GF-D8 (cell line): ENCODE measurements at places on chromosomes 5 and 9.

GRCh38 chr9:97905228-97905627, 17.1 kb downstream of the TRMO start:
- DNase-seq: no peak

DNA sequence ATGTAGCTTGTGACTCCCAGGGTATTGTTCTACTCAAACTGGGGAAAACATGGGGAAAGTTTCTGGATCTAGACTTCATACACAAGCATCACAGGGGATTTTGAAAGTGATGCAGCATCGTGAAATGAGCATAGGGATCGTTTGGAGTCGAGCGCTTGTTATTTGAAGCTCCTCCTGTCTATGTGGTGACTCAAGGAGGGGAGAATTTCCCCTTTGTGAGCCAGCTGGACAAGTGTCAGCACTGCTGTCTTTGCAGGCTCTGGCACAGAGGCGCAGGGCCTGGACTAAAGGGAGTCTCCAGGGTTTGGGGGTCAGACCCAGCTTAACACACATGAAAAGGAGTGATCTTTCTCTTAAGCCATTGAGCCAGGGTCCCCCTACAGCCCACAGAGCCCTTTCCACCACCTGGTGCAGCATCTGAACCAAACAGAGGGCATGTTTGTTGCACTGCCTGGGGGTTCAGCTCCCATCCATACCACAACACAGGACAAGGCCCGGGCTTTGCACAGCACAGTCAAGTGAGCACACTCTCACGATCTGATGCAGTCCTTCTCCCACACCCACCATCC, 51.0 kb downstream of the IRF1 start:
- no peak for DNase-seq

DNA sequence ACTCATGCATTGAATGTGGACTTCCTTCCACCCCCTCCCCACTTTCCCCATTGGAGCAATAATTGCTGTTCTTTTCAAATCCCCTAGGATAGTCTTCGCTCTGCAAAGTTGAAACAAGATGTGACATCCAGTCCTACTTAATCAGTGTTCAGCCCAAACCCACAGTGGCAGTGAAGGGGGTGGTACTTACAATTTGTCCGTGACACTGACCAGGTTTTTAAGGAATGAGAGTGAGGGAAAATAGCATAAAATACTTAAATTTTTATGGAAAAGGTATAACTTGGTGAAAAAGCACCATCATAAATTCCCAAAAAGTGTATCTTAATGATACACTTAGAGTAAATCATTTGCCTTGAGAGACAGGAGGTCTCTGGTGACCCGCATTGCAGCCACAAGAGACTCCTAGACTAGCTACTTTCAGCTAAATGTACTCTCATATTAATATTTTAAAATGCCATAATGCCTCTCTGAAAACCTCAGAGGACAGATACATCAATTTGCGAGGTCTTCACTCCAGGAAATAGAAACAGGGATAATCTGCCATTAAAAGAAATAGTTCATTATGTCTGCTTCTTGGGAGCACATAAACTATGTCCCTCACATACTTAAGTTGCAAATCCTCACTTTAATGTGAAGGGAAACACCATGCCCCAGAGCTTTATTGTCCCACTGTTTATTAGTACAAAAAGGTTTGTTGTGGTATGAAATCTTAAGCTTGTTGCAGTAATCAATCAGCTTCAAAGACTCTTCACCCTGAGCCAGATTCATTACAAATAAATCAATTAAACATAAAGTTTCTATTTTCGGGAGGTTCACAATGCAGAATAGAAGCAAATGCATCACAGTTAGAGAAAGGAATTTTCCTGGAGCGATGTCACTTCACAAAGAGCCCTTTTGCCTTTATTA, 343.6 kb upstream of the ISL1 start:
- DNase-seq: no peak

DNA sequence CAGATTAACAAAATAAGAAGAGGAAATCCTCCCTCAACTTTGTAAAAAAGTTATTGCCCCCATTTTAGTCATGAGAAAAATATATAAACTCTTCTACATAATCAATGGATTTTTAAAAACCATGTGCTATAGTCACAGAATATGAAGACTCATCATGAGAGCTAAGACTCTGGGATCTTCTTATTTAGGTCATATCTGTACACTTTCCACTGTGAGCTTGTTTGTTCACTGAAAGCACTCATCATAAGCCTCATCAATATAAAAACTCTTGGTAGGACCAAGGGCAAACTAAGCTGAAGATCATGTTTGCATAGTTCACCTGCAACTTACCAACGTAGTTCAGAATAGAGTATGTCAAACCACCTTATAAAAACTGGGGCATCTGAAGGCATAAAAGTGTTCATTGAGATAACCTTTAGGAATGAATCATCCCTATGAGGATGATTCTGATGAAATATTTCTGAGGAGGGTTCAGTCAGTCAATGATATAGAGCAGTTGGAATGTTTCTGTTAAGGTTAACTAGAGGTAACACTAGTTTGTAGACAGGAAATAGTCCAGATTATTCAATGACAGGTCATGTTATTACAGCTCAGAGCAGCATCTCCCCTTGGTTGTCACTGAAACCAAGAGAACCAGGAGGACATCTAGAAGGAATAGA, 289.9 kb upstream of the SMC2 start:
- DNase-seq: no peak

DNA sequence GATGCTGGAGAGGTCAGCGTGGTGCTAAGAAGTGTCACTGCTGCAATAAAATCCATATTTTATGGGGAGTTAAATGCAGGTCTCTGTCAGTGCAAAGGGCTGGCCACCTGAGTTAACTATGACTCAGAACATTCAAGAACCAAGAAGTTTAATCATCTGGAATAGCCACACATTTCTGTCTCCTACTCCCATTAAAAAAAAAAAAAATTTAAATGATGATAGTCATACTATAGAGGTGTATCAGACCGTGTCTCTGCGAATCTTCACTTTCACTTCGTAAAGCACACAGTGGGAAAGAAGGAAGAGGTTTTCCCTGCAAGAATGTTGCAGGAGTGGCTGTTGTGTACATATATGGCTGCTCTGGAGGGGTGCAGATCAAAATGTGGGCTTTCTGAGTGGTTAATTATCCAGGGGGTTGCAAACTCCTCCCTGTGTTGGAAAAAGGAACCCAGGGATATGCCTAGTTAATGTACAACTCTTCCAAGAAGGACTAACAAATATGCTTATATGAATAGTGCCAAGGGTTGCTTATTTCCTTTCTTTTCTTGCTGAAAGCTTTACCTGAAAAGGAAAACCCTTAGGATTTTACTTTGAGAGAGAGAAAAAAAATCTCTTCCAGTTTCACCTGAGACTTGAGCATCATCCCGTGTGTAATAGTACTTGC, 1.5 kb downstream of the CDH6 start:
- DNase-seq: no peak

- no peak for DNase-seq
Measured at GRCh38 chr5:4099386-4099785, 503.8 kb downstream of the IRX1 start.

- DNase-seq: no peak
Measured at GRCh38 chr5:25568989-25569625, 924.3 kb upstream of the CDH10 start.

- no peak for DNase-seq
Measured at GRCh38 chr9:103991698-103992097, 102.4 kb upstream of the SMC2 start.

DNA sequence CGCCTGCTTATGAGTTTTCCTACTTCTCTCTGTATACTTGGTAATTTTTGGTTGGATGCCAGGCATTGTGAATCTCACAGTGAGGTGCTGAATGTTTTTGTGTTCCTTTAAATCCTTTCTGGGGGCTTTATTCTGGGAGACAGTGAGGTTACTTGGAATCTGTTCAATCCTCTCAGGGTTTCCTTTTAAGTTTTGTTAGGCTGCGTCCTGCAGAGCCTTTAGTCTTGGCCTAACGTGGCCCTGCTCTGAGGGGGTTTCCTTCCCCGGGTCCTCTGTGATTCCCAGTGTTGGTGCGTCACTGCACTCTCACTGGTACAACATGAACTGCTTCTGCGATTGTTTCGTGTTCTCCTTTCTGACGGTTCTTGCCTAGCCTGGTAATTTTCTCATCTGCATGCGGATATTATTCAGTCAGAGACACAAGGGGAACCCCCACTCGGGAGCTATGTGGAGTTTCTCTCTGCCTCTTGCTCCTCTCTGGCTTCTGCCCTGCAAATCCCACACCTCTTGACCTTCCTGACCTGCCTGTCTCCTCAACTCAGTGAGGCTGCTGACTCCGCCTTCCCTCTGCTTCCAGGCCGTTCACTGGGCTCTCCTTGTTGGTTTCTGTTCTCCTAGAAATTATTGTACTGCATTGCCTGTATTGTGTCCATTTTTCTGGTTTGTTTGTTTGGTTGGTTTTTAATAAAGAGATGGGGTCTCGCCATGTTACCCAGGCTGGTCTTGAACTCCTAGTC, 128.1 kb downstream of the DAB2IP start:
- DNase-seq: no peak

GRCh38 chr5:16744164-16744880, 127.5 kb upstream of the RETREG1 start:
- no peak for DNase-seq

GRCh38 chr9:111102793-111103464, 64.7 kb upstream of the LPAR1 start:
- no peak for DNase-seq

DNA sequence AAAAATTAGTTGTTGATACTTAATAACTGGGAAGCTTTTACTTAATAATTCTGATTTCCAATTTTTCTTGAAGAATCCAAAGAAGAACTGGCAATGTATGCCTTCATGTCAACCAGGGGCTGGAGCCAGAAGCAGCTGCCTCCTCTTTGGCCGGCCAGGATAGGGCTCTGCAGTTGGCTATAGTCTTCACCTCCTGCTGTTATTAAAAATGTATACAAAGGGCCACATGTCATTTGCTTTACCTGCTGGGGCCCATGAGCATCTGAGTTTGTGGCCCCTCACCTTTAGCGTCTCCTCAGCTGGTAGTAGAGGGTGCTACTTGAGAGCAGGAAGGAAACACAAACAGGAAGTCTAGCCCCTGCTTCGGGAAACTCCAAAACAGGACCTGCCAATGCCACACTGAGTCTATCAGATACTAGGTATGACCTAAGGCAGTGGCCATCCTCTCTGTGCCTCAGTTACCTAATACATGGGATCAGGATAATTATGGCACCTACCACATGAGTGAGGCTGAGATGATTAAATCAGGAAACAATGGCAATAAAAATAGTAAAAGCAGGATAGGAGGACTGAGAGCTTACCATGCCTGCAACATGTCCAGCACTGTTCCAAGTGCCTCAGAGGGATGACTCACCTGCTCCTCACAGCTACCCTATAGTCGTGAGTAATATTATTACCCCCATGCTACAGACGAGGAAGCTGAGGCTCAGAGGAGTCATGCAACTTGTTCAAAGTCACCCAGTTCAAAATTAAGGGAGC, 21.3 kb downstream of the CCDC69 start:
- no peak for DNase-seq

- DNase-seq: no peak
Measured at GRCh38 chr5:54994628-54995027, 9.2 kb upstream of the ESM1 start.

- DNase-seq: peak; percentile 21
Measured at GRCh38 chr9:87497604-87498045, at the start of gene DAPK1. DAPK1 (plus strand) TSS chr9:87497867; CDS start chr9:87499078, 1,211 bp downstream.

DNA sequence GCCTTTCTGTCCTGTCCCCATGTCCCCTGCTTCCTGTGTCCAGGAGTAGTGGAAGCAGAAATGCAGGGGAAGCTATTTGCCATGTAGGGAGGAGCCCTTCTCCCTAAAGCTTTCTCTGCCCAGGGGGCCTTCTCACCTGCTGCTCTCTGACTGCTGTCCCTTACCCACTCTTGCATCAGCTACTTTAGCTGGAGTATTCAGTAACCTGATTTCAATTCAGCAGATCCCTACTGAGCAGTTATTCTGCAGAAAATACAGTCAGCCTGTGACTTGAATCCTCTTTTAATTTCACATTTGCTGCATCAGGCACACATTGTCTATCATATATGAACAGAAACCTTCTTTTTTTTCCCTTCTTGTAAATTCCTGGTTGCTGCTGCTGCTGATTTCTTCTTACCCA, 90.4 kb downstream of the MVB12B start:
- DNase-seq: no peak

GRCh38 chr9:83312537-83312936, 225.7 kb downstream of the FRMD3 start:
- DNase-seq: no peak

GRCh38 chr5:168879331-168879730, 300.2 kb upstream of the PANK3 start:
- DNase-seq: no peak

DNA sequence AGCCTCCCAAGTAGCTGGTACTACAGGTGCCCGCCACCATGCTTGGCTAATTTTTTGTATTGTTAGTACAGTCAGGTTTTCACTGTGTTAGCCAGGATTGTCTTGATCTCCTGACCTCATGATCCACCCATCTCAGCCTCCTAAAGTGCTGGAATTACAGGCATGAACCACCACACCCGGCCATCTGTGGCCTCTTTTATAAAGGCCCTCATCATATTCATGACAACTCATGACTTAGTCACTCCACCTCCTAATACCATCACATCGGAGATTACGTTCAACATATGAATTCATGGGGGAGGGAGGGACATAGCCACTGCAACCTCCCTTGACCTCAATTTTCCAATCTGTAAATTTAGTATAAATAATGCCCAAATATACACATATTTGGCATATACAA, 27.2 kb upstream of the PLCXD3 start:
- DNase-seq: no peak

DNA sequence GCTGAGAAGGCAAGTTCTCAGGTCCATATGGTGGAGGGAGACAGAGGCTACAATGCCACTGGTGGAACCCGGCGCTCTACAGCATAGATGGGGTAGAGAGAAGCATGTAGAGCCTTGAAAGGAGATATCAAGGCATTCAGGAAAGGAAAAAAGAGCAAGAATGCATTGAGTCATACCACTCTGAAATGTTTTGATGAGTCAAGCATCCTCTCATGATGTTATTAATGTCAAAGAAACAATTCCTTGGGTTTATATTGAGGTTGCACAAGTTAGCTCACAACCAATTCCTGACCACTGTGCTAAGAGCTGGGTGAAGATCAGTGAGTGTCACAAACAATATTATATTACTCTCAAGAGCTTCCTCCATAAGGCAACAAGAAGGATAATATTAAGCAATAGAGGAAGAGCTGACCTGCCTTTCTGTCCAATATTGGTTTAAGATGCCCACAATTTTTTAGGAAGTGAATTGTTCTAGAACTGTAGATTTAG, 178.0 kb downstream of the RFK start:
- no peak for DNase-seq

DNA sequence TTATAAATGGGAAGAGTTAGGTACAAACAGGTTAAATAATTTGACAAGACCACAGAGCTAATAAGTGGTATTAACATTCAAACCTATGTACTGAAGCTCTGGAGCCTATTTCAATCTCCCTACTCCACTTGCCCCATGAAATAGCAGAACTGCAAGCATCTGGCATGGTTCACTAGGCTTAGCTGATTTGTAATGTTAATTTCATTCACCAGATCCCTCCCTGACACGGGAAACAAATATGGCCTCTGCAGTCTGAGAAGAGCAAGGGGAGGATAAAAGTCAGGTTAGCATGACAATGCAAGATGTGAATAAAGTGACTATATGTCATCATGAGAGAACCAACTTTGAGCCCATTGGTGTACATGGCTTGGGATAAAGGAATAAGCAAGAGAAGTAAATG, 428.8 kb downstream of the BRINP1 start:
- no peak for DNase-seq
